ENCODE measurements at places on chromosomes 7 and 10.

GRCh38 chr10:95434583-95434982 is 126.6 kb downstream of the SORBS1 start:
- no peaks in the 10 kb centered on the region for H3K4me1 ChIP-seq
- H3K27me3 ChIP-seq: peaks cover 11% of the 10 kb centered on the region
- H3K36me3 ChIP-seq: no peaks in the 10 kb centered on the region
- no peak overlapping the region for H3K27ac ChIP-seq
- no peak for DNase-seq

GRCh38 chr7:54811041-54811845 is 52.2 kb upstream of the SEC61G start:
- no peak overlapping the region for H3K27ac ChIP-seq
- DNase-seq: no peak
- no peak overlapping the region for H3K4me3 ChIP-seq
- H3K4me1 ChIP-seq: no peaks in the 10 kb centered on the region

- DNase-seq: no peak
- no peaks in the 10 kb centered on the region for H3K27me3 ChIP-seq
- H3K4me3 ChIP-seq: no peak overlapping the region
- H3K36me3 ChIP-seq: peaks cover 4% of the 10 kb centered on the region
Measured at GRCh38 chr7:102232611-102233286, 53.9 kb upstream of the SH2B2 start.

DNA sequence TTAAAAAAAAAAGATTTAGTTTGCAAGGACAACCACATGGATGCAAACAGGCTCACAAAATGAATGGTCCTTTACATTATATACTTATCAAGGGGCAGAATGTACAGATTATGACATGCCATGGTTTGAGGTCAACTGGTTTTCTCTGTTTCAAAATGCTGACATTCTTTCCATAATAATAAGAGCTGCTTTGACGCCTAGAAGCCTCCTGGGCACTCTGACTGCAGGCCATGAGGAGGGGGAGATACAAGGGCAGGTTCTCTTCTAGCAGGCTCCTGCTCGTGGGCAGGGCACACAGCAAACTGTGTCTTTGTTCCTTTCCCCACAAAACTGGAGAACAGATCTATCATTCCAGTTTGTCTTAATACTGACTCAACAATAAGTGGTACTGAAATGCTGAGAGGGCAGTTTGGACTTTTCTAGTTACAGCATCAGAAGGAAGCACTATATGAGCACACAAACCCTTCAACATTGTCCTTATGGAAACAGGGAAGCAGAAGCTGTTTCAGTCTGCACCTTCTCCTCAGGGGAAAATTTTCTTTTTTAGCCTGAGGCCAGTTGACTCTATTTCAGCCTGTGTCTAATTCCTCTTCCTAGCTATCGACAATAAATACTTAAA is 314.9 kb upstream of the AOAH start:
- H3K27me3 ChIP-seq: no peaks in the 10 kb centered on the region
- H3K4me1 ChIP-seq: no peaks in the 10 kb centered on the region
- H3K36me3 ChIP-seq: peaks cover 14% of the 10 kb centered on the region
- no peak for DNase-seq

GRCh38 chr7:90473814-90474213 is 4.4 kb downstream of the PTTG1IP2 start:
- H3K27me3 ChIP-seq: no peaks in the 10 kb centered on the region
- DNase-seq: no peak
- H3K4me1 ChIP-seq: no peaks in the 10 kb centered on the region
- no peaks in the 10 kb centered on the region for H3K36me3 ChIP-seq

GRCh38 chr10:117260084-117260483 is 19.2 kb downstream of the SLC18A2 start:
- peaks cover 4% of the 10 kb centered on the region for H3K4me1 ChIP-seq
- no peak overlapping the region for H3K27ac ChIP-seq
- peaks cover 44% of the 10 kb centered on the region for H3K27me3 ChIP-seq

GRCh38 chr7:137953665-137954470 is 48.0 kb downstream of the CREB3L2 start:
- no peak for DNase-seq
- no peaks in the 10 kb centered on the region for H3K36me3 ChIP-seq
- no peaks in the 10 kb centered on the region for H3K4me1 ChIP-seq

DNA sequence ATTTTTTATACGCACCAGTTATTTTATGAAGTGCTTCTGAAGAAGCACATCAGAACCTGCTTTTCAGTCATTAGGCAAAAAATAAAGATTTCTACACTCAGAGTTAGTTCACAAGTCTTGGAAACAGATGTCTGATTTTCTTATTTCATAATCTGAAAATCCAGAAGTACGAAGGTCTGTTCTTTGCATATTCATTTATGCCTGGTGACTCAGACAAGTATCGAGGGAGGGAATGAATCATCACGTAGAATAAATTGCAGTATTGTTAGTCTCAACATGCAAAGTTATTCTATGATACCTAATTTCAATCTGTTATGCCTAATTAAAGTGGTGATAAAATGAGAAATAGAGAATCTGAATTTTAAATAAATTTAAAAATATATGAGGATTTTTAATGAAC is 113.6 kb upstream of the SEM1 start:
- H3K4me3 ChIP-seq: no peak overlapping the region
- no peaks in the 10 kb centered on the region for H3K27me3 ChIP-seq
- H3K36me3 ChIP-seq: no peaks in the 10 kb centered on the region
- DNase-seq: no peak
- no peaks in the 10 kb centered on the region for H3K4me1 ChIP-seq
- H3K27ac ChIP-seq: no peak overlapping the region

GRCh38 chr7:155991470-155991869 is 179.2 kb upstream of the SHH start:
- H3K4me1 ChIP-seq: peaks cover 54% of the 10 kb centered on the region
- no peak for DNase-seq
- no peak overlapping the region for H3K4me3 ChIP-seq

GRCh38 chr10:72736176-72736827 is 44.4 kb downstream of the MCU start:
- H3K4me3 ChIP-seq: no peak overlapping the region
- no peak for DNase-seq
- H3K27me3 ChIP-seq: no peaks in the 10 kb centered on the region
- no peaks in the 10 kb centered on the region for H3K36me3 ChIP-seq

DNA sequence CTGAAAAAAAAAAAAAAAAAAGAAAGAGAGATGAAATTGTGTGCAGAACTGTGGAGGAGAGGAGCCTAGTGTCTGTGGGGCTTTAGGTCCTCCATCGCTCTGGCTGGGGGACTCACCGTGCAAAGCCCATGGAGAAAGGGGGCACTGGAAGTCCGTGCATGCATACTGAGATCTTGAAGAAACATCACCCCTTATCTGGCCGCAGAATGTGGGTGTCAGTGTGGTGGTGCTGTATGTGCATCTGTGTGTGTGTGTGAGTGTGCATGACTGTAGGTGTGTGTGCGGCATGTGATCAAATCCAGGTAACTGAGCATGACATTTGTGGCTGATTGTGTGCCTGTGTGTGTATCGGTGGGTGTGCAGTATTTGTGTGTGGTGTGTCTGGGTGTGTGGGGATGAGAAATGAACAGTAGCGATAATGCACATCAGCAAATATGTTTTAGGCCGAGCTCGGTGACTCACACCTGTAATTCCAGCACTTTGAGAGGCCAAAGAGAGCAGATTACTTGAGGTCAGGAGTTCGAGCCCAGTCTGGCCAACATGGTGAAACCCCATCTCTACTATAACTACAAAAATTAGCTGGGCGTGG is 8.8 kb upstream of the CLDN3 start:
- H3K4me1 ChIP-seq: no peaks in the 10 kb centered on the region
- no peak overlapping the region for H3K27ac ChIP-seq
- no peak overlapping the region for H3K4me3 ChIP-seq
- H3K36me3 ChIP-seq: no peaks in the 10 kb centered on the region

DNA sequence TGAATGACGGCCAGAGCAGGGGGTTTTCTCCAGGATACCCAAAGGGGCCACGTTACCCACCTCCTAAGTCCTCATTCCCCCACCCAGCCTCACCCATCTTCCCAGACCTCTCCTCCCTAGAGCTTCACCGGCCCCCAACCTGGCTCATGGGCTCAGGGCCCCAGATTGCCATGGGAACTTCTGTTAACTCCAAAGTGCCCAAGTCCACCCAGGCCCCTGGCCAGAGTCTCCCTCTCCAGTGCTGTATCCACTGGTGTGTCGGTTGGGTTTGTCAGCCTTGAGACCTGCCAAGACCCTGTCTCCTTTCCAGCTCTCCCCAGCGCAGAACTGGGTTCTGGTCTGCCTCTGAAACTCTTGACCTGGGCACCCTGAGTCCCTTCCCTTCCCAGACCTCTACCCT is 37.1 kb upstream of the ZMIZ2 start:
- H3K27ac ChIP-seq: no peak overlapping the region
- no peaks in the 10 kb centered on the region for H3K27me3 ChIP-seq
- DNase-seq: no peak
- H3K36me3 ChIP-seq: peaks cover 15% of the 10 kb centered on the region
- no peaks in the 10 kb centered on the region for H3K4me1 ChIP-seq

- no peak overlapping the region for H3K4me3 ChIP-seq
- no peaks in the 10 kb centered on the region for H3K36me3 ChIP-seq
- no peak overlapping the region for H3K27ac ChIP-seq
- H3K4me1 ChIP-seq: peaks cover 7% of the 10 kb centered on the region
Measured at GRCh38 chr7:27149842-27150567, 2.4 kb downstream of the HOXA3 start.

DNA sequence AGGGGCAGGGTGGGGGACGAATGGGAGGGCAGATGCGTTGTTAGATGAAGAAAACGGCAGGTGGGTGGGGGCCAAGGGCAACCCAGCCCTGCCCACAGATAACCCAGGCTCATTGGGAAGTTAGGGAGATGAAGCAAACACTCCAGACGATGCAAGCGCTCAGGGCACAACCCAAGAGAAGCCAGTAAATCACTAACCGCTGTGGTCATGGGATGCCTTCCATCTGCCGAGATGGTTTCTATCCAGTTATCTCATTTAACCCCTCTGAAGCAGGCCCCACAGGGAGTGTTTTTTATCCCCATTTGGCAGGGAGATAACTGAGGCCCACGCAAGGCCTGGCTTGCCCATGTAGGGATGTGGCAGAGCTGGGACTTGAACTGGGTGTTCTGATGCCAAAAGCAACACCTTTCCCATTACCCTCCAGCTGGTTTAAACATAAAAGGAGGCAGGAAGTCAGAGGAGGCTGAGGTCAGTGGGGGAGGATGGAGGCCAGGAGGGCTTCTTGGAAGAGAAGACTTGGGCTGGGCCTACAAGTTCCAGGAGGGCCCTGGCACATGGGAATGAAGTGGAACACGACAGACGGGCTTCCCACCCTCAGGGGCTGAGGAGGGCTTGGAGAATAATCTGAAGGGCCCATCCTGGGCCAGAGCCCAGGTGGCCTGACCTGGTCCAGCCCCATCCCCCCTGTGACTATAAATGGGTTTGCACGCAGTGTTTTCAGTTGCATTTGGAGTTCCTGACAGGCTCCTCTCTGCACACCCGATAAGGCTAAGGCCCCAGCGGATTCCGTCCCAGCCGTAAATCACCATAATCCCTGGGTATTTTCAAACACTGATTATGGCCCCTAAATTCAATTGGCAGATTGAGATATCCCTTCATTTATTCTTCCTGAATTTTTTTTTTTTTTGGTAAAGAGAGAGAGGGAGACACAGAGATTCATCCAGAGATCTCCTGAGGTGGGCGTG is 80.9 kb downstream of the NEURL1 start:
- H3K36me3 ChIP-seq: no peaks in the 10 kb centered on the region
- DNase-seq: no peak
- H3K4me1 ChIP-seq: no peaks in the 10 kb centered on the region
- no peak overlapping the region for H3K4me3 ChIP-seq
- H3K27me3 ChIP-seq: no peaks in the 10 kb centered on the region
- no peak overlapping the region for H3K27ac ChIP-seq

DNA sequence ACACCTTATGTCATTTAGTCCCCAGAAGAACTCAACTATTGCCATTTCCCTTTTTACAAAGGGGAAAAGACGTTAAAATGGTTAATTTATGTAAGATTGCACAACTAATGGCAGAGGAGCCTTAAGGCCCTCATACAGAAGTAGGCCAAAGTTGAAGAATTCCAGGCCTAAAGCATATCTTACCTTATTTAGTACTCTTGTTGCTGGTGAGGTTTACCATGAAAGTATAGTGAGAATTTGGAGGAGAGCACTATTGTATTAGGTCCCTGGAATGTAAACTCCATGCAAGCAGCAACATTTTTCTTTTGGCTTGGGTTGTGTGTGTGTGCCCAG is 731 bp upstream of the CRPPA start:
- H3K36me3 ChIP-seq: no peaks in the 10 kb centered on the region
- no peak for DNase-seq
- no peak overlapping the region for H3K4me3 ChIP-seq
- H3K27ac ChIP-seq: peak overlapping the region; percentile 10

DNA sequence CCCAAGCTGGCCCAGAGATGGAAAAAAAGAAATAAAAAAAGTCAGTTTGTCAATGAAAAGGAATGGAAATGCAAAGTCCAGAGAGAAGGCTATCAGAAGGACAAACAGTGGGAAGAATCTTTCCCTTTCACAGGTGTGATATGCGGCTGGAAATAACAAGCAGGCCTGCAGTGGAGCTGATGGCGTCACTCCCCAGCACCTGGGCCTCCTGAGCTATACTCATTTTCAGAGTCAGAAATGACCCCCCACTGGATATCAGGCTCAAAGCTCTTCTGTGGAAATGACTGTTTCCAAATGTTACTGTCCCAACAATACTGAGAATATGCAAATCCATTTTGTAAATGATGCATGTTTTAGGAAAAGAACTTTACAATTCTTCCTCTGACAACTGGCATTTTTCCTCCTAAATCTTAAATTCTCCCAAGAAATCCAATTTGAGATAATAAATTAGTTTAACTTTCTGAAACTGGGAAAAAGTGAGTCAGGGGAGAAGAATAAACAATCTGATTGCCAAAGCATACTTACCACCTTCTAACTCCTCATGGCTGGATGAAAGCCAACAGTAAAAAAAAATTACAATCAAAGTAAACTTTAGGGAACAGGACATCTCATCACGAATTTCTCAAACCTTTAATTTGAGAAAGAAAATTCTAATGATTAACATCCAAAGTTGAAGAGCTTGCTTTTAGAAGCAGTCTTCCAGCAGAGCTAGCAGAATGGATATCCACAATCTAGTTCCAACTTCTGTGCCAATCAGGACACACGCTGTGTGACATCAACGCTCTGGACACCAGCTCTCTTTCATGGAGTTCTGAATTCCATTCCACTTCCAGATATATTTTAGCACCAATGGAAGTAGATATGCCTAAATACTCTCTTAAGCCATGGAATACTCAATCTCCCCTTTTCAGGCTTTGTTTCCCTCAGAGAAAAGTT is 5.3 kb upstream of the CUZD1 start:
- no peak overlapping the region for H3K4me3 ChIP-seq
- no peaks in the 10 kb centered on the region for H3K4me1 ChIP-seq
- H3K36me3 ChIP-seq: no peaks in the 10 kb centered on the region
- no peak overlapping the region for H3K27ac ChIP-seq
